T-helper 2 cell (primary cell): ENCODE measurements at places on chromosomes 11 and 22.

- no peak for DNase-seq
Measured at GRCh38 chr22:33459137-33459536, 401.0 kb upstream of the SYN3 start.

DNA sequence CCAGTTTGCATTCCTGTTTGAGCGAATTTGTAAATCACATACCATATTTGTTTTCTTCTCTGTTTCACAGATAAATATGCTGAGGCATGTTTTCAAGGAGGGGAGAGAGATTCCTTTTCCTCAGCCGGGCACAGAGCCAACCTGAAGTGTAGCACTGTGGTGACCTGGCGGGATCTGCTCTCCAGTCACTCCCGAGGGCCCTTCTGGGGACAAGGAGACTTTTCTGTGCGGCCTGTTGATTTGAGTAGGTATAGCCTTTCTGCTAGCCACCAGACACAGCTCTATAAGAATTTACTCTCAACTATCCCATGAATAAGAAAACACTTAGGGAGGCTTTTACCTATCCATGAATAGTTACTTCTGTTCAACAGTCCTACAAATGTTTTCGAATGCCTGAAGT is 63.5 kb upstream of the FDX1 start:
- no peak for DNase-seq

- DNase-seq, result no peak
Measured at GRCh38 chr11:126354631-126355323, 709 bp upstream of the ST3GAL4 start.

GRCh38 chr11:73273222-73273895 is 1.2 kb downstream of the P2RY6 start:
- no peak for DNase-seq

GRCh38 chr11:5279471-5280090 is 9.8 kb upstream of the HBE1 start:
- no peak for DNase-seq

DNA sequence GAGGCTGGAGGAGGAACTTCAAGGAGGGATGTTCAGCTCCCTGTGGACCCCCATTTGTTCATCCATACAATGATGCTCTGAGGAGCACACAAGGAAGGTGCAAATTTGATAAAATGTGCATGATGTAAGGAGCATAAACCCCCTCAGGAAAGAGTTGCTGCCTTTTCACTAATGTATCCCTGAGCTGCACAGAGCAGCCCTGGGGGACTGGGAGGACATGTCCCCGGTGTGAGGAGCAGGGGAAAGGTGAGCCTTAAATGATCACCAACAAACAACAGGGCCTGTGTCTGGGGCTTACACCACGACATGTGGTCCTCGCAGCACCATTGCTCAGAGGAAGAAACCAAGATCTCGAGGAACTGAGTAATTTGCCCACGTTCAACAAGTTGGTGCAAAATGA is 3.5 kb upstream of the MAPK8IP2 start:
- DNase-seq, result no peak

DNA sequence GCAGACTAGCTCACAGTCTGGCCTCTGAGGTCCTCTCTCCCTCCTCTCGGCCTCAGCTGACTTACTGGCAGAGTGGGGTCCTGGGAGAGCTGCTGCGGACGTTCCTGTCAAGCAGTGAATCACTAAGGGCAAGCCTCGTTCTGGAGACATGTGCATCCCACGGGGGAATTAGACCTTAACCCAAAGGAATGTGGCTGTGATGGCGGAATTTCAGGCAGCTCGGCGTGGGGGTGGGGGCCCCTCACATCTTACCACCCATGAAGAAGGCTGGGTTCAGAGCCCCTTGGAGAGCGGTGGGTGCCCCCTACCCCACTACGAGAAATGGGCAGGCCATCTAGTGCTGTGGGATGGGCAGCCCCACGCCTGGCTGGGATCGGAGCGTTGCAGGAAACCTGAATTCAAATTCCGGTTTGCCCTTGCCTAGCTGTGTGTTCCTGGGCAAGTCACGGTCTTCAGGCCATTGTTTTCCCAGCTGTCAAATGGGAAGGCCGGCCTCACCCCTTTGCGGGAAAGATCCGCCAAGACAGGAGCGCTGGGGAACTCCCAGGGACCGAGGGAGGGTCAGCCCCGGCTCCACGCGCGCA is 554 bp downstream of the LRRC32 start:
- DNase-seq, result no peak

GRCh38 chr11:9745411-9746211 is 81.7 kb downstream of the SWAP70 start:
- no peak for DNase-seq
